ENCODE measurements at places on chromosomes 5 and 9.

DNA sequence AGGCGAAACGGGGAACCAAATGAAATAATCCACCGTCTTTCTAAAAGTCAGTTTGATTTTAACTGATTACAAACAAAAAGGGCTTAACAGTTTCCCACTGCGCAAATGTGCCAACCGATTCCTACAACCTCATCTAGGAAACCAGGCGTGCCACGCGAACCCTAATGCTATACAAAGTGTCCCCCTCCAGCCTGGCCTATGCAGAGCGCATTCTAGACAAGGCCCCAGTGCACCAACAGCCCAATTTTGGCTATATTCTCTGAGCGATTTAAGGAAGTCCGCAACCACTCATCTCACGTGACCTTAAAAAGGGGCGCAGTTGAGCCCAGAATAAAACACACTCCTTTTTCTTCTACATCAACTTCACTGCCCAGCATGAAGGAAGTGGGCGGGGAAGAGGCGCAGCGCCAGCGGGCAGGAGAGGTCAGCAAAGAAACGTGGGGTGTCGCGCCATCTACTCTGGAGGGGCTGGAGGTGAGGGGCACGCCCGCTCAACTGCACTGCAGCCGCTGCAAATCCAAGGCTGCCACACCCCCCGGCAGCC, 779 bp downstream of the FAM13B start:
- no peak for DNase-seq

DNA sequence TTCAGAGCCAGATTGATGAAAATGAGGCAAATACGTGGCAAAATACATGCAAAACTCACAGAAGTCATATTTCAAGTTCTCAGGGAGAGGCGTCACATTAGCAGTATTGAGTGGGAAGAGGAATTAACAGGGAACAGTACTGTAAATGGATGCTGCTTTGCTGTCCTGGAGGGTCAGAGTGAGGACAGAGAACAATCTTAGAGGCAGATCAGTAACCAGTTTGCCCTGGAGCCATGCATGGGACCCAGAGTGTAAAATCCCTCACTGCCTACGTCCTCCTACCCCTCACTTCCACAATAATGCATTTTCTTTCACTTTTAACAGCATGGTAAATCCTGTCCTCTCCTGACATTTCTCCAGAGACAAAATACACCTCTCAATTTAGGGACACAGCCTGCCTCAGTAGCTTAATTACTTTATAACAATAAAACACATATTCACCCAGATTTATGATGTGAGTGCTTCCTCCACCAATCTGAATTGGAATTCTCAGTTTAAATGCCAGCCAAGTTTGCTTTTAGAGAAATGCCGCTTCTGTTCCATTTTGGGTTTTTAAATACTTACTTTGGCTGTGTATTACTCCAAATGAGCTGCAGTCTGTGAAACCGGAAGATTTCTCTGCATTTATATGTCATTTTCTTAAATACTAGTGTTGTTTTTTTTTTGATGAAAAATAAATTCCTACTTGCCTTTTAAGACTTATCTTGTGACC, 70.0 kb downstream of the LMNB1 start:
- no peak for DNase-seq

DNA sequence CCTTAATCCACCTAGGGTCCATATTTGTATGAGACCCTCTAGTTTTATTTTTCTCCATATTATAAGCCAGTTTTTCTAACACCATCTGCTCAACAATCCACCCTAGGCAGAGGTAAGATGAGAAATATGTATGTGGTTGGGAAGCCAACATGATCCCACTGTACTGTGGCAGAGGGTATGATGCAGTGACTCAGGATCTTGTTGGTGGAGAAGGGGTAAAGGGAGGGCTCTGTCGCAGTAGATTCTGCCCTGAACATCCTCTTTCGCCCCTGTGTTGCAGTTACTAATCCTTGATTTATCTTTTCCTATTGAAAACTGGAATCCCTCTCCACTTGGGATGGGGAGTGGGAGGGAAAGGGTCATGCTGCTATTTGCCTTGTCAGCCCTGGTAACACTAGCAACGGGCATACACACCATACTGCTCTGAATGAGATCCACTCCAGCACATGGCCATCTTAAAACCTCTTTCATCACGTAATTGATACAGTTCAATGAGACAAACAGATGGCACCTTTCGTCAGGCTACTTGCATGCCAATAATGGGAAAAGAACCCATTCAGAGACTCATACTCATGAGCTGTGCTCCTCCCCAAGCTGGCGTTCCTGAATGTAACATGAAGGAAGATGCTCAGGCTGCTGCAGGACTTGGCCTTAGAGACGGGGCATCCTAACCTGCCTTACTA, 63.0 kb downstream of the ADAMTS12 start:
- DNase-seq: no peak

GRCh38 chr9:99925541-99925940, 19.1 kb downstream of the STX17 start:
- no peak for DNase-seq

- DNase-seq: no peak
Observed at GRCh38 chr5:55234121-55234700, 803 bp upstream of the CCNO start.

DNA sequence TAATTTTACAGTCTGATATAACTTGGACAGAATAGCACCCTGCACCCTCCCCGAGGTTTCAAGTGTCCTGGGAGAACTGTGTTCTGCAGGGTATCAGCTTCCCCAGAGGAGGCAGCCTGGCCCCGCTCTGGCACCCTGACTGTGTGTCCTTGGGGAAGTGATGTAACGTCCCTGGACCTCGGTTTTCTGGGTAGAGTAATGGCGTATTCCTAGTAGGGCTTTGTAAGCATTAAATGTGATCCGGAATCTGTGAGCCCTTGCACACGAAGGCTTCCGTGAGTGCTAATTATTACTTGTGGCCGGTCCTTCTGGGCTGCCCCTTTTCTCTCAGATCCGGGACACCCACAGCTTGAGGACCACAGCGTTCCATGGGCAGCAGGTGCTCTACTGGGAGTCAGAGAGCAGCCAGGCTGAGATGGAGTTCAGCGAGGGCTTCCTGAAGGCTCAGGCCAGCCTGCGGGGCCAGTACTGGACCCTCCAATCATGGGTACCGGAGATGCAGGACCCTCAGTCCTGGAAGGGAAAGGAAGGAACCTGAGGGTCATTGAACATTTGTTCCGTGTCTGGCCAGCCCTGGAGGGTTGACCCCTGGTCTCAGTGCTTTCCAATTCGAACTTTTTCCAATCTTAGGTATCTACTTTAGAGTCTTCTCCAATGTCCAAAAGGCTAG, 1.0 kb upstream of the CACFD1 start:
- peak; percentile 43 for DNase-seq

DNA sequence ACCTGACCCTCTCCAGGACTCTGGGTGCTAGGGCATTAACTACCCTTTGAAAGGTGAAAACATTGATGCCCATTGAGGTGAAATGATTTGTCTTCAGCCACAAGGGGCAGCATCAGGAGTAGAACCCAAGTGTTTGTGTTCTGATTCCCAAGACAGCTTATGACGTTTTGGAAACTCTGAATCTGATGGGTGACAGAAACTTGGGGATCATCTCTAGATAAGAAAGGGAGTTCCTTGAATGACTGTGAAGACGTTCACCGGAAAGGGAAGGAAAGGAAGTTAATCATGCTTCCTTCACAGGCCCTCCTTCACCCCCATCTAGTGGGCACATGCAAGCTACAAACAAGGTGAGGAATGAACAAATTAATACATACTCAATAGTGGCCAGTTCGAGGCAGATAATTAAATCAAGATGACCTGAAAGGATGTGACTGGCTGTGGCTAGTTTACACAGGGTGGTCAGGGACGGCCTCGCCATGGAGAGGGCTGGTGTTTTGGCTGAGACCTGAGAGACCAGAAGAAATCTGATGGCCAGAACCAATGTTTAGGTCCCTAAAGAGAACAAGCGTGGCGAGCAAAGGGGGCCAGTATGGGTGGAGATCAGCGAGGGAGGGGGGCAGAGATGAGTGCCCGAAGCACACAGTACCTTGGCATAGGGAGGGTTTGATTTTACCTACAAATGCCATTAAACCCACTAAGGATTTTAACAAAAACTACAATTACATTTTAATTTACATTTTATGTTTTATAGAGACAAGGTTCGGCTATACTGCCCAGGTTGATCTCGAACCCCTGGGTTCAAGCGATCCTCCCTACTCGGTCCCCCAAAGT, 937 bp upstream of the SLC26A2 start:
- DNase-seq: peak; percentile 37

Measured in HuH-7.5 (cell line).